ENCODE measurements at places on chromosomes 6 and 20.
A peak's percentile ranks its signal among the peaks of the same experiment; 100 is the strongest.

DNA sequence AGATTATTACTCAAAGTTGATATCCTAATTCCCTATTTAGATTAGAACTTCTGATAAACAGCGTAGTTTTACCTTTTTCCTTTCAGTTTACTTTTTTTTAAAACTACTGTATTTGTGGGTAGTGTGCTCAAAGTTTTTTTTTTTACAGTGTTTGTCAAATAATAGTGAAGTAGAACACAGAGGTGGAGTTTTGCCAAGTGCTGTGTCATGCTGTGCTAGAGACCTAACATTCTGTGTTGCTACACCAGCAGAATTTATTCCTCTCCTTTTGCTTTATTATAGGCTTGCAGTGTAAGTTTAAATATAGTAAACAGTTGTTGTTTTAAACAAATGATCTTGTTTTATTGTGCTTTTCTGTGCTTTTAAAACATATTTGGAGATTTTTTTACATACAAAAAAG is 125.4 kb downstream of the HIVEP1 start:
- no peak for DNase-seq

DNA sequence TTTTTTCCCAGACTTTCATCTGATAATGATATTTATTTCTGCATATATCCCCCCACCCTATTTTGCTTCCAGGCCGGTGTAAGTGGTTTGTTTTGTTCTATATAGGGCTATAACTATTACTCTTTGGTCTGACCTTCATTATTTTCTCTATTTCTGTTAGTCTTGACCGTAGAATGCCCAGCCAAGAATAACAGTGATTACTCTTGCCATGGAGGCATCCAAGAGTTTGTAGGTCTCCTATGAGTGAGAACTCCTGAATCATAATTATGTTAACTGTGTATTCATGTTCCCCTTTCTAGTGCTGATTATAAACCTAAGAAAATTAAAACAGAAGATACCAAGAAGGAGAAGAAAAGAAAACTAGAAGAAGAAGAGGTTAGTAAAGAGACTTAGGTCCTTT is 52.2 kb downstream of the TOP1 start:
- DNase-seq, result no peak

- no peak for DNase-seq
Observed at GRCh38 chr6:79250107-79250514, 15.6 kb upstream of the HMGN3 start.

GRCh38 chr6:157841211-157841840 is 18.3 kb downstream of the SNX9 start:
- no peak for DNase-seq

GRCh38 chr6:13454286-13455221 is 32.8 kb downstream of the GFOD1 start:
- peak; percentile 48 for DNase-seq

- DNase-seq, result no peak
Observed at GRCh38 chr20:35820715-35821114, 48.9 kb downstream of the PHF20 start.
